ENCODE measurements at places on chromosomes 4 and X.

GRCh38 chr4:183960962-183961541 is 55.9 kb downstream of the STOX2 start:
- DNase-seq: no peak

- no peak for DNase-seq
Observed at GRCh38 chr4:173519111-173520101, 10.6 kb downstream of the HAND2 start.

DNA sequence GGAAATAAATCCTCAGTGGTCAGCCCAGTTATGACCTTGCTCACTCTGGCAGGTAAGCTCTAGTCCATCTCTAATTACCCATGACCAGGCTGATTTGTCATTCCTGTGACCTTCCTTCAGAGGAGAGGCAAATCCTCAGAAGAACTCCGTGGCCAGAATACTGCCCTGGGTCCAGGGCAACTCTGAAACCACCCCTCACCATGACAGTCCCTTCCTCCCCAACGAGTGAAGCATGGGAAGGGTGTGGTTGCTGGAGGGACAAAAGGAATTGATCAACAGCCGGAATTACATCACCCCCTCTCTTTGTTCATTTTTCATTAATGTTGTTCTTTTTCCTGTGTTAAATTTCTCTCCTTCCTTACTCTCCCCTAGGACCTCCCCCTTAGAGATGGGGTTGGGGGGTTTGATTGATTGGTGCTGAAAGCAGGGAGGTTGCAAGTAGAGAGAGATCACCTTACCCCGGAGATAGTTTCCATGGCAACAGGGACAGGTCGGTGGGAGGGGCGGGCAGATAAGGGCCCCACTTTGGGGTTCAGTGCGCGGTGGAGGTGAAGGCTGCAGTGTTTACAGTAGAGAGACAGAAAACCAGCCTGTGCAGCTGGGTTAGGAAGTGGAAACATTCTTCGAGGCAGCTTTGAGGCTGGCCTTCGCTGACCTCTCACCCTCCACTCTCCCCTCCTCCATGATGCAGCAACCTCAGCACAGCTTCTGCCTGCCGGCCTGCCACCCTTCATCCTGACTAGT is 647.4 kb downstream of the BCOR start:
- no peak for DNase-seq

- DNase-seq: no peak
Observed at GRCh38 chr4:148527571-148527970, 85.4 kb upstream of the NR3C2 start.

GRCh38 chrX:150693725-150694574 is 754 bp downstream of the MTMR1 start:
- DNase-seq: peak; percentile 58

DNA sequence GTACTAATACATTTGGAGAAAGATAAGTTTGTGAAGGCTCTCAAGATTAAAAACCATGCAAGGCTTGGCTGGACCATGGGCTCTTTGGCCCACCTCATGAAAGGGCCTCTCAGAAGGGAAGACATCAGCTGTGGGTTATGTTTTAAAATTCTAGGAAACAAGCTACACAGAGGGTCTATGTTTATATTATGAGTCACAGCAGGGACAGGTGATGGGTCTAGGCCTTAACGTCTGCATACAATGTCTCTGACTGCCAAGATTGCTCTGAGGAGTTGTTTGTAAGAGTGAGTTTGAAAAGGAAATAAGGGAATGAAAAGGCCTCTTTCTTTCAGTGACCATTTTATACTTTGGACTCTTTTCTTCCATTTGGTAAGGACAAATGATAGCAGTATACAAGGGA is 77.0 kb upstream of the ARMCX2 start:
- no peak for DNase-seq

DNA sequence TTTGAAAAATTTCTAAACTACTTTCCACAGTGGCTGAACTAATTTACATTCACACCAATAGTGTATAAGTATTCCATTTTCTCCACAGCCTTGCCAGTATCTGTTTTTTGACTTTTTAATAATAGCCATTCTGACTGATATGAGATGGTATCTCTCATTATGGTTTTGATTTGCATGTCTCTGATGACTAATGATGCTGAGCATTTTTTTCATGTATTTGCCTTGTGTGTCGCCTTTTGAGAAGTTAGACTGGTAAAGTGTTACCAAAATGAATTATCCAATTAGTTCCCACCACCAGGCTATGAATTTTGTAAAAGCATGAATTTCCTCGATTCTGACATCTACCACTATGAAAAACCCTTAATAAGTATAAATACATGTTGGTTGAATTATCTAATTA is 242.2 kb upstream of the GK2 start:
- no peak for DNase-seq

DNA sequence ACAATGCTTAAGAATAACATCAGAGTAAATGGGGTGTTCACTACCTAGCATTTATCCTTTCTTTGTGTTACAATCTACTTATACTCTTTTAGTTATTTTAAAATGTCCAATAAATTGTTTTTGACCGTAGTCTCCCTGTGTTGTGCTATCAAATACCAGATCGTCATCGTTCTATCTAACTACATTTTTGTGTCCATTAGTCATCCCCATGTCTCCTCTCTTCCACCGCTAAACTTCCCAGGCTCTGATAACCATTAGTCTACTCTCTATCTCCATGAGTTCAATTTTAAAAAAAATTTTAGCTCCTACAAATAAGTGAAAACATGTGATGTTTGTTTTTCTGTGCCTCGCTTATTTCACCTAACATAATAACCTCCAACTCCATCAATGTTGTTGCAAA is 381.9 kb downstream of the PRDM5 start:
- DNase-seq: no peak

- DNase-seq: no peak
Observed at GRCh38 chrX:67726018-67726417, 182.2 kb downstream of the AR start.

DNA sequence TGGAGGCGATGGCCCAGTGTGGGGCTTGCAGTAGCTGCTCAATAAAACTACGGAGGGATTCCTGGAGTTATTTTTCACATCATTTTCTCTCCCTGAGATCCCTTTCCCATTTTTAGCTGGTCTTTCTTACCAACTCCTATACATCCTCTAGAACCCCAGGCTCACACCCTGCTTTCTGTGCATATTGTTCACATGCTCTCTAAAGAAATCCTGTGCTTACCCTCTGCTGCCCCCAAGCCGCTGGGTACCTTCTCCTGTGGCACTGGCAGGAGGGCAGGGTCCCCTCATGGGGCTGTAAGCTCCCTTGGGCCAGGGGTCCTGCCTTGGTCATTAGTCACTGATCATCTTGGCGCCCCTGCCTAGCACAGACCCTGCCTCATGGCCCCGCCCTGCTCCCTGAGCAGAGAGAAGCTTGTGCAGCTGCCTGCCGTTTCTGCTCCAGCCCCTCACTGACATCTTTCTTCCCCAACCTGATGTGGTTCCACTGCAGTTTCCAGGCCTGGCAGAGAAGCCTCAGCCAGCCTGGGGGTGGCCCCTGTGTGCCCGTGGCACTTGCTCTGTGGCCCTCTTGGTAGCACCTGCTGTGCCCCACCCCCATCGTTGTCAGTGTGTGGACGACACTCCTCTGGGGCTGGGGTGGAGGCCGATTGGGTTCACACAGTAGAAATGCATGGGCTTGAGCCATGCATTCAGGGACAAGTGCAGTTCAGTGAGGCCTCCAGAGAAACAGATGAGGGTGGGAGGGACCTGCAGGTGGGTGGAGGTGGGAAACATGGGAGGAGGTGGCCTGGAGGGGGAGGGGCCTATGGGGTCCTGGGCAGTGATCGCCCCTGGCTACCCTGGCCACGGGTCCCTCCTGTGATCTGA is 69.5 kb downstream of the WFS1 start:
- no peak for DNase-seq

DNA sequence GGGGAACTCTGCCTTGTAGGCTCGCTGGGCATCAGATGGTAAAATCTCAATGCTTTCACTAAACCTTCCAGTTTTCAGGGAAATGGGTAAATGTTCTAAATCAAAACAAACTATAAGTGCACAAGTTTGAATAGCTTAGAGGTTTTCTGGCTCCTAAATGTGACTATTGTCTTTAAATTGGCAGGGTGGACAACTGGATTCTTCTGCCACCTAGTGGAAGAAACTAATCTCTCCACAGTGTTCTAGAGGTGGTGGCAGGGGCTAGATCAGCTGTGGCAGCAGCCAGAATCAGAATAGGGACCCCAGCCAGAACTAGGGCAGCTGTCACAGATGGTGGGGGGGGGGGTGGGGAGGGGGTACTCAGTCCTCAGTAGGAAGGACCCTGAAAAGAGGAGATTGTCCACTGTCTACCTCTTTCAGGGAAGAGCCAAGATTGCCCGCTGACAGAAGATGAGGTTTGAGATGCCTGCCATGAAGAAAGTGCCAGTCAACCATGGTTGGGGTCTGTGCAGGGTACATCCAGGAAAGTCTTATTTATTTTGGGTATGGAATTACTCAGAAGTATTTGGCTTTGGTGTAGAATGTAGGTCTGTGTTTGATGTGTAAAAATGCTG is 201.4 kb downstream of the CCNG2 start:
- DNase-seq: peak; percentile 10

DNA sequence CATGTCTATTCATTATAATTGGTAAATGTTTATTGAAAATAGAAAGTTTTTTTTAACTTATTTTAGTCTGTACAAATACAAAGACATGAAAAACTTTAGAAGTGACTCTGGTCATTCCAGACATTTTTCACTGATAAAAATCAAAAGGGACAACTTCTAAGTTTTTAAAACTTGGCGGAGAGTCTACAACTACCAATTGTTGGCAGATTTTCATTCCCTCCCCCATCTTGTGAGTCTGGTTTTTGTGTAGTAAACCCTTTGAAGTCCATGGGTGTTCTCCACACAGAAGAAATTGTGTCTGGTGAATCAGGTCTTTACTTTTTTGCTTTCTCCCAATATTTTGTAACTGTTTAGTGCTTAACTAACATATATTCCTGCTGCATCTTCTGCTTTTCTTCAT is 336.5 kb downstream of the PDGFC start:
- no peak for DNase-seq
